Left ventricle myocardium superior (tissue), 1 donor: ENCODE measurements at places on chromosomes 12 and 14.
A peak's percentile ranks its signal among the peaks of the same experiment; 100 is the strongest.

DNA sequence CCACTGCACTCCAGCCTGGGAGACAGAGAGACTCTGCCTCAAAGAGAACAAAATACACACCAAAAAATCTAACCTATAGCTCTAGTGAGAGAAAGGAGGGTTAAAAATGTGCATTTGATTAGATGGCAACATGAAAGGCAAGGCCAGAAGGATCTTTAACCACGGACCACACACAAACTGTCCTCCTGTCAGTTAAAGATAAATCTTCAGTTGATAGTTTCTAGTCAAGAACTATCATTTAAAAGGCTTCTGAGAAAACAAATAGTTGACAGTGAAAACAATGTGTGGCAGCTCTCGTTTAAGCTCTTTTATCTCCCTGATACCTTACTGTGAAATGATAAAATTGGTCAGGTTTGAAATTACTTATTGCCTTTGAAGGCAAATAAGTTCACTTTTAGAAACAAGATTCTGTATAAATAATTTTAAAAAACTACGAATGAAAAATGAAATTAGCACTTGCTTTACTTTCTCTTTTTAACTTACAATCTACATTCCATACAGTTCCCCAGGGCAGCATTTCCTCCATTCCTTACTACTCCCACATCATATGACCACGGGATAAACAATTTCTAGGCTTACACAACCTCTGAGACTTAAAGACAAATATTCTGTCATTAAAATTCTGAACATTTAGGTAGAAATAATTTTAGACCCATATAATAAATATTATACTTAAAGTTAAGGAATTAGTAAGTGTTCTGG, 71.4 kb upstream of the GNPNAT1 start:
- no peak for DNase-seq

DNA sequence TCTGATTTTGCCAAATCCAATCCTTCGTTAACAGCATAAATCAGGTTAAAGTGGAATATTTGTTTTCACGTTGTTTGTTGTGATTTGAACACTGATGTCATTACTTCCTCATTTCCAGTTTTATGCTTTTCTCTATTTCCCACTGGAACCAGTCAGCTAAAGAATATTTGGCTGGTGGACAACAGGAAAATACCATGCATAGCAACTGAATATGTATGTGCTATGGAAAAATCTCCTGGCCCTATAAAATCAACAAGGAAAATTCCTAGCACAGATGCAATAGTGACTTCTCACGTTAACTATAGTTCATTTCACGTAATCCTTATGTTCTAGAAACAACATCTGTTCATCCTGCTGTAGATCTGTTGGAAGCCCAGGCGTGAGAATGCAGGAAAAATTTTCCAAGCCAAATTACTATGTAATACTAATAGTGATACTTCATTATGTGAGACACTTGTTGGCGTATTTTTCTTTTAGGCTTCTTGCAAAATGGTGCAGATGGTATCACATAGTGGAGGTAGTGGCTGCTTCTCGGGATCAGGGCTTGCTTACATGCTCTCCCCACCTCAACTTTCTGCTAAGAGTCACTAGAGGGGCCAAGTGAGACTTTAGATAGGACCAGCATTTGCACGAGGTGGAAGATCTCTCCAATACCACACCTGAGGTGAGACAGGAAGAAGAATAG, 86.3 kb upstream of the USP44 start:
- no peak for DNase-seq

GRCh38 chr12:76084863-76085519, 506 bp upstream of the NAP1L1 start:
- peak; percentile 93 for DNase-seq

DNA sequence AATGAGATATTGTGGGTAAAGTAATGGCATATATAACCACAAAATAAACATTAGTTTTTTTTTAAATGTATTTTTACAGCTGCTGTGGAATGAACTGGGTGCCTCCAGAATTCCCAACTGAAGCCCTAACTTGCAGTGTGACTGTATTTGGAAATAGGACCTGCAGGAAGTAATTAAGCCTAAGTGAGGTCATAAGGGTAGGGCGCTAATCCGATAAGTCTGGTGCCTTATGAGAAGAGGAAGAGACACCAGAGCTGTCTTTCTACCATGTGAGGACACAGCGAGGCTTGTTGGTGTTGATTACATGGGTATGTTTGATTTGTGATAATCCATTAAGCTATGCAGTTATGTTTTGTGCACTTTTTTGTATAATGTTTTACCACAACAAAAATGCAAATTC, 136.8 kb downstream of the TPH2 start:
- no peak for DNase-seq

DNA sequence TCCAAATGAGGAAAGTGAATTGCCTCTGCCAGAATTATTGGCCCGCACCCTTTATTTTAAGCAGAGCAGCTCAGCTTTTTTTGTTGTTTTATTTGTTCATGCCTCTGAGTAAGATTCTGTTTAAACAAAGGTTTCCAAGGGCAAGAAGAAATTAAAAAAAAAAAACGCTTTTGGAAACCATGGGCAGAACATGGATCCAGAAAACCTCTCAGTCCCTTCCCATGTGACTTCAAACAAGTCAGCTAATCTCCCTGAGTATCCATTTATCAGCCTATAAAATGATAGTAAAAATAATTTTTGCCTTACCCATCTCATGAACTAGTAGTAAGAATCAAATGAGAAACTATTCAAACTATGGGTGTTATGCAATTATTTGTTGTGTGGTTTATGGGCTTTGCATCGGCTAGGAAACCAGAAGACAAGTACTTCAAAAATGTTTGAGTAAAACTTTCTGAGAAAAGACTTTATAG, 27.6 kb downstream of the KITLG start:
- no peak for DNase-seq

DNA sequence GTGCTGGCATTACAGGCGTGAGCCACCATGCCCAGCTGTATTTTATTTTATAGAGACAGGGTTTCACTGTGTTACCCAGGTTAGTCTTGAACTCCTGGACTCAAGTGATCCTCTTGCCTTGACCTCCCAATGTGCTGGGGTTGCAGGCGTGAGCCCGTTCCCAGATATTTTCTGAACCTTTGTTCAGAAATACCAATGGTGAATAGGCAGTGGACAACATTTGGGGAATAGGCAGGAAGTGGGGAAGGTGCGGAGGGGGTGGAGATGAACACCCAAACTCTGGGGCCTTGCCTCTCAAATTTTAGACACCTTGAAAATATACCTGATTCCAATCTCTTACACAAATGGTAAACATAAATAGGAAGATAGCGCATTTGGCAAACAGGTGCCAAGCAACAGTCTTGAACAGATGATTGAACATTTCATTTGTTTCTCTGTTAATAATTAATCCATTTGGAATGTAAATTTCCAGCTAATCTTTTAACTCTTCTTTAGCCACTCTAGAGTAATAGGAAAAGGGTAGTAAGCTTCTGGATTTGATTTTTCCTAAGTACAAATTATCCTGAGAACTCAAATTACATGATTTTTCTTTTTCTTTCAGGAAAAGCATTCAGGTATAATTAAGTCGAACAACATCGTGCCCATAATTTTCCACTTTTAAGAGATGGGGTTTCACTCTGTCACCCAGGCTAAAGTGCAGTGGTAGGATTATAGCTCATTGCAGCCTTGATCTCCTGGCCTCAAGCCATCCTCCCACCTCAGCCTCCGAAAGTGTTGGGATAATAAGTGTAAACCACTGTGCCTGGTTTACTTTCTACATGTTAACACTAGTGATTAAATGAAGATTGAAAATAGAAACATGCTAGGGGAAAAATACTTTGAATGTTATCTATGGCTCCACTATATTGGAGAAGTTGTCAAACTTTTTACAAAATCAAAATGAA, 22.9 kb upstream of the RNF34 start:
- no peak for DNase-seq

DNA sequence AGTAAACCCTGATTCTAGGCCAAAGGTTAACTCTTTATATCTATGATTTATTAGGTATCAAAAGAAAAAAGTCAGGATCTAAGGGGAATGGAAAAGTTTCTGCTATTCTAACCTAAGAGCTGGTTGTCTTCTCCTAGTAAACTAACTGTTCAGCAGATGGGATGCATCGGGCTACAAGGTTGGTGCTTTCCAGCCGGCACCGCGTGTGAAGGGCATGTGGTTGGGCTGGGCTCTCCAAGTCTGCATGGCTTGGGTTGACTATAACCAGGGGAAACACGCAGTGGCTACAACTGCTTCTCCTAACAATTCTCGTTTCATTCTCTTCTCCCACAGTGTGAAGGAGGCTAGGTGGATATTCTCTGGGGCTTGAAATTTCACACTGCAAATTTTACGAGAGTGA, 354.5 kb downstream of the APAF1 start:
- DNase-seq: no peak

GRCh38 chr12:117686210-117686609, 282.6 kb downstream of the KSR2 start:
- DNase-seq: no peak

- DNase-seq: no peak
These were observed 43.4 kb upstream of the ATF1 start for GRCh38 chr12:50720501-50720900.

DNA sequence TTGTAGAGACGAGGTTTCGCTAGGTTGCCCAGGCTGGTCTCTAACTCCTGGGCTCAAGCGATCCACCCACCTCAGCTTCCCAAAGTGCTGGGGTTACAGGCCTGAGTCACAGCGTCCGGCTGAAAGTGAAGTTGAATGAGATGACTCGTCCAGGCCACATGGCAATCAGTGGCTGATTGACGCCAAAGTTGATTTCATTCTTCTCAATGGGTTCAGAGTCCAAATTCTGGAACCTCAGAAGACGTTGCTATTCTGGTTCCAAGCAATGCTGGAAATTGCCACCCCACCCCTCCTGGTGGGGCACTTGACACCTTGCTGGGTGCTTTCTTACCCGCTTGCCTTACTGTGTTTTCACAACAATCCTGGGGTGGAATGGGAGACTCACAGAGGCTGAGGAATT, 14.9 kb downstream of the ABCB9 start:
- no peak for DNase-seq

DNA sequence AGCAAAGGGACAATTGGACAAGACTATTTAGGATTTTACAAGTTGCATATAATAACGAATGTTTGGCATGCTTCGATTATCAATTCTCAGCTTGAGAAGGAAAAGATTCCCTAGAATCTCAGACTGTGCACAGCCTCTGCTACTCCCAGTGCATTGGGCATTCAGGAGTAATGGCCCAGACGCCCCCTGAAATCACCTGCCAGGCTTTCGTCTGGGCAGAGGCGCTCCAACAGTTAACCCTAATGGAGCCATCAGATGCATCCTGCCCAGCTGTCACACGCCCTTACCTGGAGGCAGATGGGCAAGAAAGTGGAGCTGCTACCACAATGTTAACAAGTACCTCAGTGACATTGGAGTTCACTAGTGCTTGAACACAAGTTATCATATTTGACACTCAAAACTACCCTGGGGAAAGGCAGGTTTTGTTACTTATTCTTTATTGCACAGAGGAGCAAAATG, 927 bp upstream of the LRP6 start:
- DNase-seq: no peak

DNA sequence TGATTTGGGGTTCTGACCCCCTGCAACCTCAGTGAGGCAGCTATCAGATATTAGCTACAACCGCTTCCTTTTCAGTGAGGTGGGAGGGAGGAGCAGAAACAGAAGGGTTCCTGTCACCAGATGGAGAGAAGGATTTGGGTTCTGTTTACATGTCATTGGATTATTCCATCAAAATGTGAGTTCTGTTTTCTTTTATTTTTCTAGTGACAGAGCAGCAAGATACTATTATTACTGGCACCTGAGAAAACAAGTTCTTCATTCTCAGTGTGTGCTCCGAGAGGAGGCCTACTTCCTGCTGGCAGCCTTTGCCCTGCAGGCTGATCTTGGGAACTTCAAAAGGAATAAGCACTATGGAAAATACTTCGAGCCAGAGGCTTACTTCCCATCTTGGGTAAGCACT, 52.8 kb downstream of the FRMD6 start:
- no peak for DNase-seq

DNA sequence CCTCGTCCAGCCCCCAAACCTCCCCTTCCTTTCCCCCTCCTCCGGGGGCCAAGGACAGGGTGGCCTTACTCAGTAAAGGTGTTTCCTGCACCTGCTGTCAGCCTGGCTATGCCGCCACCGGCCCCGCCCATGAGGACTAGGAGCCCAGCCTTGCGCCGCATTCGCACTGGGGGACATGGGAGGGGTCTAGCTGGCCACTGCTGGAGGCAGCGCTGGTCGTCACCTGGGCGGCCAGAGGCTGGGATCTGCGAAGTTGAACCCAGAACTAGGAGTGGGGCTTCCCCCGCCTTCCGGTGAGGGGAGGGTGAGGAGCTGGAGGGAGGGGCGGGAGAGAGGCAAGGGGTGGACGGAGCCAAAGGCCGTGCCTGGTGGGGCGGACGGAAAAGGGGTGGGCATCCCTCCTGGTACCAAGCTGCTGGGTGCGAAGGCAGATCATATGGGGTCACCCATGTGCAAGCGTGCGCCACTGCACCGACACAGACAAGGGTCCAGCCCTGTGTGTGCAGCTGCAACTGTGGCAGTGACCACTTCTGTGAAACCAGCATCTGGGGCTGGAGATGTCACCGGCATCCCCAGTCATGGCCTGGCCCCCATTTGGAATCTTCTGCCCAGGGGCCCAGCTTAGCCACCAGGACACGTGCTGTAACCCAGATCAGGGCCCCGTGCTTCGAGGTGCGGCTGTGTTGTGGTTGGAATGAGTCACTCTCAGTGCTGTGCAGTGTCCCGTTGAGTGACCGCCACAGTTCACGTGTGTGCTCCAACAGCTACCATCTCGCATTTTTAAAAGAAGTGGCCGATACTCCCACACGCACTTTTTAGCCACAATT, 8.5 kb downstream of the AMN start:
- DNase-seq: peak; percentile 27

DNA sequence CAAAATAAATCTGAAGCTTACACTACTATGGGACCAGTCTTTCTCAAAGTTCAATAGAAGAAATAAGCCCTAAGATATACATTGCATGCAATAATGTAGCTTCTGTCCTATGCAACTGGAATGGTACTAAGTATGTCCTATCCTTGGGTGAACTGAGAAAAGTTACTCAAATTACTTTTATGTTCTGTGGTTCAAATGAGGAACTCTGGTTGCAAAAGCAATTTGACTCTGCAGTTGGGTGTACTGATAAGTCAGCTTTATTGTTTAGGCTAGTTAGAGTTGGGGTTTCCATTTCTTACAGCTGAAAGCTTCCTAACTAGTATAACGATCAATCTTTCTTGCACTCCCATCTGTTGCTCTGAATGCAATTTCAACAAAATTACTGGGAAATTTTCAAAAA, 29.2 kb downstream of the GPR135 start:
- DNase-seq: no peak

DNA sequence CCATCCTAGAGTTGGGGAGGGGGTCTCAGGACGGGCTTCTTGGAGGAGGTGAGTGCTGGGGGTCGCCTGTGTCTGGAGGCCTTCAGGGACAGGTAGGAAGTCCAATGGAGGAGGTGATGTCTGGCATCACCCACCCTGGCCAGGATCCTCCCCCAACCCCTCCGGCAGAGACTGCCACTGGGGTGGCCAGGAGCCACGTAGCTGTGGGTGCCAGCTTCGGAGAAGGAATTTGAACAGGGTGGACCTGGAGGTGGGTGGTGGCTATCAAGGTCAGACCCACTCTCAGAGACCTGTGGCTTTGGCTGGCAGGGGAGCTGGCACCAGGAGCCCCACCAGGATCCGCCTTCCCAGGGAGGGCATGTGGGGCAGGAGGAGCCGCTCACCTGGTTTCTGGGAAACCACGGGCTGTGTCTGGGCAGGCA, 9.1 kb downstream of the CEP170B start:
- no peak for DNase-seq
